BJ (cell line): ENCODE measurements at places on chromosomes 1 and 21. TPM values are rescaled to one million over a fixed set of nuclear protein-coding genes. Genes with fewer than 3 reads are reported as not detected.

OLFML2B gene
- polyA plus RNA-seq, result 1.6 and 3.5 TPM in 2 replicates

TMEM125 gene
- 0.17 TPM in 2 replicates for polyA plus RNA-seq

NBPF4 gene
- polyA plus RNA-seq, result not detected in 2 replicates

CLDN17 gene
- polyA plus RNA-seq, result not detected in 2 replicates

GOLT1A gene
- 0.21 TPM in 2 replicates for polyA plus RNA-seq

FLG2 gene
- polyA plus RNA-seq, result not detected in 2 replicates

TOR1AIP2 gene
- polyA plus RNA-seq, result 17.4 and 33.4 TPM in 2 replicates

PADI2 gene
- 0.10 and 0.15 TPM in 2 replicates for polyA plus RNA-seq

C21orf91 gene
- polyA plus RNA-seq, result 3.4 and 8.6 TPM in 2 replicates

DCLRE1B gene
- 3.4 and 4.5 TPM in 2 replicates for polyA plus RNA-seq

CACNA1E gene
- polyA plus RNA-seq, result not detected in 2 replicates

HOOK1 gene
- not detected in 2 replicates for polyA plus RNA-seq

NMNAT2 gene
- 1.4 and 2.1 TPM in 2 replicates for polyA plus RNA-seq

COL16A1 gene
- polyA plus RNA-seq, result 88.3 and 123 TPM in 2 replicates

ALX3 gene
- polyA plus RNA-seq, result 4.3 and 5.7 TPM in 2 replicates

CNTN2 gene
- polyA plus RNA-seq, result not detected in 2 replicates

PLEKHA6 gene
- 3.0 and 4.2 TPM in 2 replicates for polyA plus RNA-seq

HSPA6 gene
- 0.04 and 0.05 TPM in 2 replicates for polyA plus RNA-seq

CTBS gene
- polyA plus RNA-seq, result 14.4 and 25.3 TPM in 2 replicates

SPRR1B gene
- polyA plus RNA-seq, result not detected in 2 replicates

CRABP2 gene
- 52.8 and 75.9 TPM in 2 replicates for polyA plus RNA-seq

TTLL10 gene
- not detected in 2 replicates for polyA plus RNA-seq

ZC3H12A gene
- 4.8 and 8.9 TPM in 2 replicates for polyA plus RNA-seq
